Cerebellum (tissue), 4 donors: ENCODE measurements at places on chromosomes 3 and 15. TPM values are rescaled to one million over a fixed set of nuclear protein-coding genes. Genes with fewer than 3 reads are reported as not detected.

RHOV gene
- 4.3 TPM for total RNA-seq

MYH15 gene
- total RNA-seq: 1.8 TPM

SERPINI2 gene
- 10.1 TPM for total RNA-seq

VIPR1 gene
- total RNA-seq: 2.0 TPM

CAMKV gene
- 25.9 TPM for total RNA-seq

- no peak for DNase-seq
These were observed 1273.9 kb downstream of the OTOL1 start for GRCh38 chr3:162770551-162770950.

GRCh38 chr15:42090370-42090769 lies 4.0 kb downstream of the PLA2G4D start:
- DNase-seq: no peak

DNA sequence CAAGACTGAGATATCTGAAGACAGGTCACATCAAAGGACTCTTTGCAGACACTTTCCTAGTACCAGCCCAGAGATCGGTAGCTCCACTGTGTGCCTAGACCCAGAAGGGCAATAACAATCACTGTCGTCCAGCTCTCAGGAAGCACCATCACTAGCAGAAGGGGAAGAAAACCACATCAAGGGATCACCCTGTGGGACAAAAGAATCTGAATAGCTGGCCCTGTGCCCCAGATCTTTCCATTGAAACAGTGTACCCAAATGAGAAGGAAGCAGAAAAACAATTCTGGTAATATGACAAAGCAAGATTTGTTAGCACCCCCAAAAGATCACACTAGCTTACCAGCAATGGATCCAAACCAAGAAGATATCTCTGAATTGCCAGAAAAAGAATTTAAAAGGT lies 404.4 kb upstream of the NECTIN3 start:
- DNase-seq: no peak

- DNase-seq: no peak
These were observed 214.8 kb downstream of the ZMAT3 start for GRCh38 chr3:178856804-178857203.

DNA sequence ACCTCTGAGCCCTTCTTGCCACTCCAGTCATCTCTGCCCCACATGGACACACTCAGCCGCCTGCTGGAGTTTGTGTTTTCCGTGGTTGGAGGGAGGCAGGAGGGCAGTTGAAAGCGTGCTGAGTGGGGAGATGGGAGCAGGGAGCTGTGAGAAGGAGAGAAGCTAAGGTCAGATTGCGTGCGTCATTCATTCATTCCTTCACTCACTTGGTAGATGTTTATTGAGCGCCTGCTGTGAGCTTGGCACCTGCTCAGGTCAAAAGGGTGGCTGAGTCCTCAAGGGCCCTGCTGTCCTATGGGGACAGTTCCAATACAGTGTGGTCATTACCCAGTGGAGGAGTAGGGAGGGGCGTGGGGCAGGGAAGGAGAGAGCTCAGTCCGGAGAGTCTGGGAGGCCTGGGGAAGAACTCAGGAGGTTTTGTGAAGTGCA lies 23.5 kb downstream of the LIMD1 start:
- no peak for DNase-seq

DNA sequence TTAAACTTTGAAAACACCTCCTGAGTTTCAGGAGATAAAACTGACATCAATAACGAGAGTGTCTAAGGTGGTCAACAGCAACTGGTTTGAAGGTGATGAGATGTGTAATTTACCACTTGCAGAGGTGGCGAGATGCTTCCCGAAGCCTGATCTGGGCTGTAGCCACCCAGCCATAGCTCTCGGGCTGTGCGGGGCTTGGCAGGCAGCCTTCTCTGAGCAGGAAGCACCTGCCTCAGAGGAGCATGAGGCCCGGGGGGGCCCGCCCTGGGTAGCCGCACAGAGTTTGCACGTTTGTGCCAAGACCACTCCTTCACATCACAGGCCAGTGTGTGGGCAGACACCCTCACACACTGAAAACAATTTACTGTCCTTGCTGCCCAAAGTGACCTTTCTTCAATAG lies 220.3 kb downstream of the CACNA2D3 start:
- no peak for DNase-seq

GRCh38 chr3:16467393-16467792 lies 46.1 kb downstream of the RFTN1 start:
- no peak for DNase-seq

- DNase-seq: peak; percentile 13
These were observed 1.1 kb downstream of the TFDP2 start for GRCh38 chr3:142148044-142148791.

GRCh38 chr3:144488927-144489326 lies 517.3 kb downstream of the DIPK2A start:
- DNase-seq: no peak

DNA sequence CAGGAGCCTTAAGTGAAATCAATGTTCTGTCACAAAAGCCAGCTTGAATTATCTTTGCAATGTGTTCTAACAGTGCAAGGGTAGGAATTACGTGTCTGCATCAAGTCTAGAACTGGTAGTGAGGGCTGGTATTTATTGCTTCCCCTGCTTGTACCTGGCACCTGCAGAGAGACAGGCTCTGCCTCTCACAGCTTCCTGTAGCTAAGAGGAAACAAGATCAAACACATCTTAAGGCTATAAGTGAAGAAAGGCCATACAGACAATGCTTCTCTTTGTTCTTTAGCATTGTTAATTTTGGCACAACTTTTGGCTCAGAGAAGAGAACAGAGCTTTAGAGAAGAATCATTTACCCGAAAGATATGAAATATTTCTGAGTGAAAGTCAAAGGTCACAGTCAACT lies 479.9 kb downstream of the GRM7 start:
- DNase-seq: no peak

GRCh38 chr3:186115239-186115996 lies 6.5 kb upstream of the ETV5 start:
- DNase-seq: no peak

DNA sequence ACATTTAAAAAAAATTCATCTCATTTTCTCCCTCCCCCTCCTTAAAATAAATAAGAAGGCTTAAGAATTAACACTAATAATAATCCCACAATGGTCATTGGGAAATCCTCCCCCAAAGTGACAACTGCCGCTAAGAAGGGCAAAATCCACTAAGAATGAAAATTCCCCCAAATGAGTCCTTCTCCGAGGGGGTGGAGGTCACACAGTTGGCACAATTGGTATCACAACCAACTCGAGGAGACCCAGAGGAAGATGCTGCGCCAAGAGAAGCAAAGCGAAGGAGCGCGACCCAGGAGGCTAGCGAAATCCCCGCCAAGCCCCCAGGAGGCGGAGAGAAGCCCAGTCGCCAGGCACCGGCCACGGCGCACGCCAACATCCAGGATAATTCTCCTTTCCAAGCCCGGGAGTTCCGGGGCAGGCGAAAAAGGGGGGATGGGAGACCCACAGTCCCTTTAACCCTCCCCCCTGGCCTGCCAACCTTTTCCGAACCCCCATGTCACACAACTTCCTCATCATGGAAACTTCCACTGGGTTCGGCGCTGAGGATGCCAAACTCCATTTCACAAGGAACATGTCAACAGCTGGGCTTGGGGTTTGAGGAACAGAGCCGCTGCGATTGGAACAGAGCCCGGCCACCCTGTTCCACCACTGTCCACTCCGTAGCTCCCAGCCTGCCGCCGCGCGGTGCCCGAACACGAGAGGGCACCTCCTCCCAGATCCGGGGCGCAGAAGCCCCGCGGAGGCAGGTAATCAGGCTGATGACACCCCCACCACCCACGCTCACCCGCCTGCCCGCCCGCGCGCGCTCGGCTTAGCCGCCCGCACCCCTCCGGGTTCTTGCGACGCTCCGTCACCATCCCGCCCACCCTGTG lies 668 bp downstream of the THRB start:
- peak; percentile 9 for DNase-seq
